ENCODE measurements at places on chromosomes 4 and X. TPM values are rescaled to one million over a fixed set of nuclear protein-coding genes. Genes with fewer than 3 reads are reported as not detected.

DNA sequence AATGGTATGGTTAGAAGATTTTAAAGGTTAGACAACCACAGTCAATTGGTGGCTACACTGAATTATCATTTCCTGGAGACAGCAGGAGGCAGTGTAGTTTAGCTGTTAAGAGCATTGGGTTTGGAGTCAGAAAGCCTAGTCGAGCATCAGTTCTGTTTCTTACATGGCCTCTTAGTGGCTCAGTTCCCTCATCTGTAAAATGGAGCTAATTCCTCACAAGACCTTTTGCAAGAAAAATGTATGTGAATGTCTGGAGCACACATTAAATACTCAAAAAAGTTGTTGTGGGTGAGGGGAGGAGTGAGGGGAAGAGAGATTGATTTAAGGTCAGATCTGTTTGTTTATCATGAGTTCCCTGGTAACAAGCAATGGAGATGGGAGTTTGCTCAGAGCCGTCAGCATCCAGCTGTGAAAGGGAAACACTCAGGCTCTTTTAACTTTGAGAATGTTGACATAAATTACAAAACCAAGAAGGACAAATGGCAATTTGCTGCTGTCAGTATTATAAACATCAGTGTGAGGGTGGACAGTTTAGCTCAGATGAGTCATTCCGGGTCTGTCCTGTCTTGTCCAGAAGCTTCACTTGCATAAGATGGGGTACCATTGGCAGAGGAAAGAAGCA is 98.2 kb upstream of the PGRMC2 start:
- DNase-seq: no peak

- DNase-seq: no peak
These were observed 78.8 kb downstream of the TMEM164 start for GRCh38 chrX:110081740-110082139.

GRCh38 chr4:127505203-127505602 is 127.6 kb upstream of the INTU start:
- no peak for DNase-seq

DNA sequence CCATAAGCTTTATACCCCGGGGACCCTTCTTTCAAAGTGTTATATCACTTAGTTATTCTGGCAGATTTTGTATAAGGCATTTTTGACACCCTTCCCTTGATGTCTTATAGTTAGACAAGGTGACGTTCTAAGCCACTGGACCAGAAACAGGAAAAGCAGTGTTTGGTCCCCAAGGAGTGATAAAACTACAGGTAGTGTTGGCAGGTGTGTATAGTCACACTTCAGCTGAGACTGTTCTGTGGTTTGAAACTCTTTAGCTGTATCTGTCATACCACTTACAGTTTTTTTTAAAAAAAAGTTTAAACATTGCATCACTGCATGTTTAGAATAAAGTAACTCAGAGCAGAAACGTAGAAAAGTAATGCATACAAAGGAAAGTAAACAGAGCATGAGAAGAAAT is 48.5 kb downstream of the TLL1 start:
- no peak for DNase-seq

- DNase-seq: no peak
These were observed 1.1 kb downstream of the NAA10 start for GRCh38 chrX:153933748-153934147.

GRCh38 chr4:71584585-71584984 is 199.3 kb downstream of the GC start:
- no peak for DNase-seq

GRCh38 chr4:19850909-19851308 is 400.8 kb upstream of the SLIT2 start:
- DNase-seq: no peak

DNA sequence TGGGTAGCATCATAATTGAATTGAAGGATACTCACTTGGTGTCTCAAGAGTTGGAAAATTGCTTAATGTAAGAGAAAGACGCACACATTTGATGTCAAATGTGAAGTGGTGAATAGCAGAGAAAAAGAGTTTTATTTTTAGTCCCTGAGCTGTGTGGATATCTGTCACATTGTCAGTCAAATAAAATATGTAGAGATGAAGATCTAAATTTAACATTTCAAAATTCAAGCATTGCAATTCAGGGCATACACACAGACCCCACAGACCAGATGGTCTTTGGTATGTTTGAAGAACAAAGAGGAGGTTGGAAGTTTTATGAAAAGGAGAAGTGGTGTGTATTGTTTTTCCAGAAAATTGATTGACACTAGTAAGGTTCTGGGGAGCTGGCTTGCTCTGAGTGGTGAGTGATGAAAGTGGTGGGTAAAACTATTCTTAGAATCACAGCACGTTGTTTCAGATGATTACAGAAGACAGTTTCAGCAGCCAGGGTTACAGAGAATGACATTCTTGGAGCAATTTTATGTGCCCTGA is 44.9 kb upstream of the BBS12 start:
- no peak for DNase-seq

DNA sequence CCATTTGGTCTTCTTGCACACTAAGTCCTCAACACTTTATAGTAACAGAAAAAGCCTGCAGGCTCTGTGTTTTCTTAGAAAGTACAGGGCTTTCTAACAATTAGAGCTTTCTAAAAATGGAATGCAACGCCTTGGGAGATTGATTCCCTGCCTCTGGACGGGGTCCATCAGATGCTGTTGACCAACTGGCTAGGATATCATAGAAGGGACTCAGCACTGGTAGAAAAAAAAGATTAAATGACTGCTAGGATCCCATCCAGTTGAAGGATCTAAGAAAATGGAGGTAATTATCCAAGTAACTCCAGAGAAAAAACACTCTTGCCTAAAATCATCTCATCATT is 39.5 kb downstream of the USP46 start:
- no peak for DNase-seq

Gene SMIM10
- 12.6 TPM for polyA plus RNA-seq

Gene AMBN
- not detected for polyA plus RNA-seq

Gene EREG
- 0.29 TPM for polyA plus RNA-seq

All from right cardiac atrium (tissue), 5 donors.